ENCODE measurements at places on chromosomes 4 and X.
A peak's percentile ranks its signal among the peaks of the same experiment; 100 is the strongest.

- no peak for DNase-seq
These were observed 123.2 kb upstream of the NAP1L5 start for GRCh38 chr4:88820698-88821415.

DNA sequence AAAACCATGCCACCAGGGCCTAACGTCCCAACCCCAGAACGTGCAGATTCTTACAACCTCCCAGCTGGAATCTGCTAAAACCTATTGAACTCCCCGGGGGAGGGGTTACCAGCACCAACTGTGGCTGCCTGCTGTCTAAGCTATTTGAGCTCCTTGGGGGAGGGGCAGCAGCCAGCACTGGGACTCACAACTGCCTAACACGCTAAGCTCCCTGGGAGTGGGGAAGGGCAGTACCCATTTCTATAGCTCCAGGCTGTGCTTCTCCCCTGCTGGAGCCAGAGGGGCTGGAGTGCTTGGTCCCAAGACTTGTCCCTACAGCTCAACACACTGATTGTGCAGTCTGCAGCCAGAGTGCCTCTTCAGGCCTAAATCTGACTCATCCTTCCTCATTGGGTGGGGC is 459.8 kb upstream of the FGF16 start:
- no peak for DNase-seq

DNA sequence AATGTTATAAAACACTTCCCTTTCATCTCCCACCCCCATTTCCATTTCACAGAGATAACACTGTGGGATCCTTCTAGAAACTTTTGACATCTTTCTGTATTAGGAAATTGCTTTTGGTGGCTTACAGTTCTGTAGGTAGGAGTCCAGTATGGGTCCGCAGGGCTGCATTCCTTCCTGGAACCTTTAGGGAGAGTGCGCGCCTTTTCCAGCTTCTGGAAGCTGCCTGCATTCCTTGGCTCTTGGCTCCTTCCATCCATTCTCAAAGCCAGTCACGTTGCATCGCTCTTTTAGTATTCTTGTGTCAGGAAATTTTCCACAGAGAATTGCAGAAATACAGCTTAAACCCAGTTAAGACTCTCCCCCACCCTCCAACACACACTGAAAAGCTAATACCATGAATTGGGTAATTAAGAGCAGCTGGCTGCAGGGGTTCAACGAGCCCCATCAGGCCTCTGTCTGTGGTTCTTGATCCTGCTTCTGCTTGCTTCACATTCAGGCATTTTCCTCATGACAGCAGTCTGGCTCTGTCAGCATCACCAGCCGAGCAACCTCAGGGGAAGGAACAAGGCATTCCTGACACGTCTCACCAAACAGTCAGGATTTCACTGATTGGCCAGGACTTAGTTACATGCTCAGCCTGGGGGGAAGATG is 48.8 kb downstream of the SEPTIN11 start:
- no peak for DNase-seq

DNA sequence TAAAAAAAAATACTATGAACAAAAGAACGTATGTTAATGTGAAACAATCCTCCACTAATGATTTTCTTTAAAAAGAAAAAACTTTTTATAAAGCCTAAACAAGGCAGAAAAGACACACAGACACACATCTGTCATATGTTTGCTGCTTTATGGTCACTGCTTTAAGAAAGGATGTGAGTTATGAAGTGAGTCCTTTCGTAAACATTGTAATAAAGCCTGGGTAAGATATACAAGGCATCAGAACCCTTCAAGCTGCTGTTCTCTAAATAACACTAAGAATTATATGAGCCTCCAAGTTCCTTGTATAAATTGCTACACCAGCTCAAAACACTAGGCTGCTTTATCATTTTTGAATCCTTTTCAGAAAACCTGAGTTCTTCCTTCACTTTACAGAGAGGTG is 81.6 kb downstream of the FBXO8 start:
- DNase-seq, result no peak

GRCh38 chr4:56417396-56417795 is 18.0 kb downstream of the PPAT start:
- no peak for DNase-seq

GRCh38 chrX:100731441-100732281 is at the start of gene SYTL4:
Gene SYTL4 (minus strand): TSS chrX:100732121. CDS start chrX:100702037, 30,084 bp downstream.
- peak; percentile 32 for DNase-seq

DNA sequence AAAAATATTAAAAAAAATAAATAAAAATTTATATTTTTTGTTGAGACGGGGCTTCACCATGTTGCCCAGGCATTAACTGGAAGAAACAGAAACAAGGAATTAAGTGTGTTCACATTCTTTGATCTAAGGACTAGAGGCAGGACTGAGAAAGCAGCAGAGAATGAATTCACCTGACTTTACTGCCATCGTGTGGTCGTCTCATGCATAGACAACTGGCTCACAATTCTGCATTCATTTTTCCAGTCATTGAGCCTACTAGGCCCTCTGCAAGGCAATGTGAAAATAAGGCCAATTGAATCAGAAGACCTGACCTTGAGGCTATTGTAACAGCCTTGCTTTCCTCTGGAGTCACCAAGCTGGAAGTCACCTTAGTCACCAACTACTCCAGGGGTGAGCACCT is 37.4 kb downstream of the LHFPL1 start:
- no peak for DNase-seq

DNA sequence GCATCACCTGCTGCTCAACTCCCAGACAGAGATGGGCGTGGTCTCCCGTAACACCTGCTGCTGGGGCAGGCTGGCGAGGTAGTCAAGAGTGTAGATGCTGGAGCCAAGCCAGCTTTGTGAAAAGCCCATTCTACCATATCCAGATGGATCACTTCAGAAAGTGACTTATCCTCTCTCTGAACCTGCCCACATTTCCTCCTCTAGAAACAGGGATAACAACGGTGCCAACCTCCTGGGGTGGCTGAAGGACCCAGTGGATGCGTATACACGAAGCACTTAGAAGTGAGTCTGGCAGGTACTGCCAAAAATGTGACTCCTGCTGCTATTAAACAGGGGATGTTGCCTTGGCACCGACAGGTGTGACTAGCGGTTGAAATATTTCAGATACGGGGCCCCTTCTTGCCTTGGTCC is 95.8 kb downstream of the SORBS2 start:
- no peak for DNase-seq

GRCh38 chr4:1839282-1839681 is 16.7 kb downstream of the LETM1 start:
- DNase-seq, result no peak

- DNase-seq, result no peak
These were observed 2.0 kb downstream of the TMEM165 start for GRCh38 chr4:55397520-55398321.

DNA sequence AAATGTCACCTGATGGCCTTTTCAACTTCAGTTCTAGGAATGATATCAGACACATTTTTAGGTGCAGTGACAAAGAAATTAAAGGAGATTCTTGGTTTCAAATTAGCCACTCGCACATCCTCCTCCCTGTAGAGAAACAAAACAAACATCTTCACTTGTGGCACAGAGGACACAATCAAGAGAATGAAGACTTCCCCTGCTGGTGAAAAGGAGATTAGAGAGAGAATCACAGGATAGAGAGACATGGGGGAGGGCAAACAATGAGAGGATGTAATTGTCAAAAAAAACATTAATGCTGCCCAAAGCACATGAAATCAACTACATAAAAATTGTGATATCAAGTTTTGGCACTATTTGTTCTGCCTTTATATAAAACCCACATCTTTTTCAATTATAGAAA is 34.5 kb downstream of the ACE2 start:
- no peak for DNase-seq

DNA sequence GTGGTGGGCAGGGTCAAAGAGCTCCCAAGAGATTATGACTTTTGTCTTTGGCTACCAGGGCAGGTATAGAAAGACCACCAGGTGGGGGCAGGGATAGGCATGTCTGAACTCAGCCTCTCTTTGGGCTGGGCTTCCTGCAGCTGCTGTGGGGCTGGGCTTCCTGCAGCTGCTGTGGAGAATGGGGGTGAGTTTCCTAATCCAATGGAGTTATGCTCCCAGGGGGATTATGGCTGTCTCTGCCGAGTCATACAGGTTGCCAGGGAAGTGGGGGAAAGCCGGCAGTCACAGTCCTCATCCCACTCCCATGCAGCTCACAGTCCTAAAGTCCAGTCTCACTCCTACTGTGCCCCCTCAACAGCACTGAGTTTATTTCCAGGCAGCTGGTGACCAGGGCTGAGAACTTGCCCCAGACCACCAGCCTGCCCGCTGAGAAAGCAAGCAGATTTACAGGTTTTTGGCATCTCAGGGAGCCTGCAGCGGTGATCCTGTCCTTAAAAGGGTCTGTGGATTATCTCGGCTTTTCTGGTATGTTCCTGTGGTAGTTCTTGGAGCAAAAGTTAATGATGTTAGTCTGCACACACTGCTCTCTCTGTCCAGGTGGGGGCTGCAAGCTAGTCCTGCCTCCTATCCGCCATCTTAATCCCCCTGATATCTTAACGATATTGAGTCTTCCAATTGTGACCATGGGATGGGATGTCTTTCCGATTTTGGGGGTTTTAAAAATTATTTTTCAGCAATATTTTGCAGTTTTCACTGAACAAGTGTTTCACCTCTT is 133.4 kb downstream of the RTL9 start:
- DNase-seq, result no peak

- DNase-seq, result no peak
These were observed 15.4 kb downstream of the SETD7 start for GRCh38 chr4:139540632-139541031.

DNA sequence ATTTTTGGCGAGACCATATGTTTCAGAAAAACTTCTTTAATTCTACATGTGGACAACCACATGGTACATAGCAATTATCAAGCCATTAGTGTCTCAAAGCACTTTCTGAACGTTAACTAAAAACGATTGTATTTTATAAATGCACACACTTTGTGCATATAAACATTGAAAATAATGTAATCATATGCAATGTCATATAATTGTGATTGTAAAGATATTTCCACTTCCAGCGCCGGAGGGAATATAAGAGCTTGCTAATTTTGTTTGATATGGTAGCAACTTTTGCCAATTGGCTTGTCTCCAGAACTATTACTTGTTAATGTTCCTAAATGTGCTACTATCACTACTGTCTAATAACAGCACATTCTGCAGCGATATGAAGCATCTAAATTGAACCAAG is 162.3 kb upstream of the SMIM31 start:
- DNase-seq, result no peak

GRCh38 chr4:182642831-182643230 is 274.4 kb downstream of the DCTD start:
- no peak for DNase-seq

- no peak for DNase-seq
These were observed 41.1 kb upstream of the DKK2 start for GRCh38 chr4:107077192-107077591.

DNA sequence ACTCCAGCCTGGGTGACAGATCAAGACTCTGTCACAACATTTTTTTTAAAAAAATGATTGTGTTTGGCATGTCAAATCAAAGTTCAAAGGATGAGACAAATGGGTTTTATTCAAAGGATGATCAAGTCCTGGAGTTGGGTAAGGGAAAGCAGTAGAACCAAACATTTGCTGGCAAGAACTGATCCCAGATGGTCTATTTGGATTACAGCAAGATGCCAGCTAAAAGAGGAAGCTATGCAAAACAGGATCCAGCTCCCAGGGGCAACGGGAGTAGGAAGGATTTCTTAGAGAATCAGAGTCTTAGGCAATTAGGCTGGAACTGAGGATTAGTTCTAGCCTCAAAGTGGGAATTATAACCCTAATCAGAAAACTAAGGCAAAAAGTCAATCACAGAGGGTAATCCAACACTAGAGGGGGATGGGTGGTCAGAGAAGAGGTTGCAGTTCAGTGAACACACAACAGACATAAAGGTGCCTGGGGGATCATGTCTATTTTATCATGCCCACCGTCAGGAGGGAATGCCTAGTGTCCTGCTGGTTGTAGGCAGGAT is 133.0 kb upstream of the PLS3 start:
- no peak for DNase-seq

- DNase-seq, result no peak
These were observed 67.0 kb upstream of the FAM9A start for GRCh38 chrX:8868070-8868773.

- no peak for DNase-seq
These were observed at the start of gene SHOX for GRCh38 chrX:630612-631496. Gene SHOX (plus strand): TSS chrX:630791. CDS start chrX:630898, 107 bp downstream.

GRCh38 chr4:69984030-69984443 is 11.7 kb upstream of the STATH start:
- no peak for DNase-seq

- no peak for DNase-seq
These were observed 16.3 kb downstream of the LONRF3 start for GRCh38 chrX:118990512-118991227.

GRCh38 chrX:16786791-16787735 is 797 bp downstream of the TXLNG start:
- no peak for DNase-seq

GRCh38 chr4:147370473-147370872 is 110.4 kb upstream of the EDNRA start:
- no peak for DNase-seq

DNA sequence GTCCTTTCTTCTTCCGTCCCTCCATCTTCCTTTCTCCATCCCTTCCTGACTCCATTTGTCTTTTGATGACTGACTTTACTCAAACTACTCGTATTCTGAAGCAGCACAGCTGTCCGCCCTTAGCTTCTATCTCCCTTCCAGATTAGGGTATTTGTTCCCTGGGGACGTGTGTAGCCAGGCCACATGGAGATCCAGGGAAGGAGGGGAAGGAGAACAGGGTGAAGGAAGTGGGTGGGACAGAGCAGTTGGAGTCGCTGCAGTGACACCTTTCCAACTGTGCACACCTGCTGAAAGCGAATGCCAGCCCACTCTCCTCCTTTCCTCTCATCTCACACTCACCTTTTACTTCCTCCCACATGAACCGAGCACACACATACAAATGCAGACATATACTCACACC is 323.8 kb downstream of the DCTD start:
- DNase-seq, result no peak
